ENCODE measurements at places on chromosomes 16 and 17.

DNA sequence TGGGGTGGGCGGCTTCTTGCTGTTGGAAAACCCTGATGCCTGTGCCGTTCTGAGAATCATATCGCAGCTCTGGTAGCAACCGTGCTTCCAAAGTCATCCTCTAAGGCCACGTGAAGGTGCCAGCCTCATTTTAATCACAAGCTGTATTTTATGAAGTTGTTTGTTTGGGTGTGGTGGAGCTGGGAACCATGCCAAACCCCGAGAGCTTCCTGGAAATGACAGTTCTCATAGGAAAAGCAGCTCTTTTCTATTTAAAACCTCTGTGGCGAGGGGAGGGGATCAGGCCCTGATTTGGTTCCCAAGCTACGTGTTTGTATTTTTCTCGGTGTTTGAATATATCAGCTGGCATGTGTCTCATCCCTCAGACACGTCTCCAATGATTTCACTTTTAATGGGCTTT lies 21.7 kb downstream of the KNOP1 start:
- peak; percentile 75 for DNase-seq

- DNase-seq = no peak
These were observed 2.5 kb upstream of the ARL6IP1 start for GRCh38 chr16:18803569-18804462.

DNA sequence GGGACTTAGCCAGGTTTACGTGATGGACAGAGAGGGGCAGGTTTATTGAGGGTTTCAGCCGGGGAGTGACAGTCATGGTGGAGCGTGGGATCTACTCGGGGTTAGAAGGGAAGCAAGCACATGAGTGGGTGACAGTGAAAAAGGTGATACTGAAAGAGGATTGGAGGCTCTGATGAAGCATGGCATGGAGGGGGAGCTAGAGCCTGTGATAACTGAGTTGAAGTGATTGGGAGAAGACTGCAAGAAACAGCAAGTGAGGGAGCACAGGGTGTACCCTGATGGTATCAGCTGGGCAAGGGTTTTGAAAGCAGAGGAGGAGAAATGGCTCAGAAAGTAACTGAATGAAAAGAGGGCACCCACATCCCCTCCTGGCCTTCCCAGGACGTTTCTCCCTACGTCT lies 6.7 kb upstream of the KSR1 start:
- DNase-seq = no peak

GRCh38 chr17:10512856-10513255 lies 5.5 kb downstream of the MYH1 start:
- no peak for DNase-seq

GRCh38 chr16:8096211-8096610 lies 494.1 kb downstream of the TMEM114 start:
- DNase-seq = no peak

DNA sequence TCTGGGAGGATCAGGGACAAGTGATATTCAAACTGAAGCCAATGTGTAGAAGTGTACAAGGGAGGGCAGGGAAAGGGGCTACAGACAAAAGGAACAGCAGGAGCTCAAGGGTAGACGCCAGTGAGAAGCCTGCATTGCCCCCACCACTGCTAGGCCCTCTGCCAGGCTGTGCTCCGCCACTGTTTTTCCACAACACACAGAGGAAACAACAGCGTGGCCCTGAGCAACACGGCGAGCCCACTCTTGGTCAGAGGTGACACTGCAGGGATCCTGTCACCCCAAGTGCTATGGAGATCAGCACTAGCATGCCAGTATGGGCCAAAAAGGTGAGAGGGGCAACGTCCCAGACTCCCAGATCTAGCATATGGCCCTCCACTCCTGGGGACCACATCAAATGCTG lies 23.4 kb downstream of the MYO18A start:
- DNase-seq = no peak

DNA sequence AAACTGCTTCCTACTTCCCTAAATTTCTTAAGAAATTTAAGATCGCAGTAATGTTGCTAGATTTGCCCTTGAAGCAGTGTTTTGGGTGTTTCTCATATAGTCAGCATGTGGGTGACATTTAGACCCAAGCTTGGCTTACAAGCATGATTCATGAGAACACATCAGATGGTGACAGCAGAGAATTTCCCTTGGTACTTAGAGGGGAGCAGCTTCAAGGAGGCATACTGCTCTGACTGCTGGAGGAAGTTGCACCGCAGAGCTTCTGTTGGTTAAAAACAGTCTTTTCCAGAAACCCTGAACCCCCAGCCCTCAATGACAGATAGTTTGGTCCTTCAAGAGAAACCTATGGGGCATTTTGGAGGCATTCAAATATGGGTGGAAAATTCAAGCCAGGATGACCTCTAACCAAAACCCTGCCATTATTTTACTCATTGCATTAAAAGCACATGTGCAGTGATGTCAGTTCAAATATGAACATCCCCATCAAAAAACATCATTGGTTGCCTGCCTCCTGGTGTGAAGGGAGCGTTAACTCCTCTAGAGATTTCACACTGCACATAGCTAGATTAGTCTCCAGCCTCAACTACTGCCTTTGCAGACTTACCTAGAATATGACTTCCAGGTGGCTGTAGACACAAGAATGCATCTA lies 201.5 kb upstream of the CACNG5 start:
- DNase-seq = no peak

Measured in K562 (cell line).